ENCODE measurements at places on chromosomes 16 and 17.
A peak's percentile ranks its signal among the peaks of the same experiment; 100 is the strongest.

DNA sequence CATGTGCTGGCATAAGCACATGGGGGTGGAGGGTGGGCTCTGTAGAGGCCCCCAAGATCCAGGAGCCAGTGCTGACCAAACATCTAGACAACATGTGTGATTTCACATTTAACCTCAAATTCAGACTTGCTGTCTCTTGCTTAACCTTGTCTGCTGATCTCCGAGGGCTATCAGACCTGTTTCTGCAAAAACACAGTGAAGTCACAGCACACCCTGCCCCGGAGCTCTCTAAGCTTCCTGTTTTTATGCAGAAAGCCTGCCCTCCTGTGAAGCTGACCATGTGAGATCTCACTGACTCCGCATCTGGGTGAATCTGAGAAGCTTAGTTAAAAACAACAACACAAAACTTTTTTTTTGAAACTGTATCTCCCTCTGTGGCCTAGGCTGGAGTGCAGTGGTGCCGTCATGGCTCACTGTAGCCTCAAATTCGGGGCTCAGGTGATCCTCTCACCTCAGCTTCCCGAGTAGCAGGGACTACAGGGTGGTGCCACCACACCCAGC is 6.6 kb upstream of the DPEP2 start:
- peak; percentile 8 for DNase-seq

GRCh38 chr17:59858167-59858816 is 34.5 kb downstream of the TUBD1 start:
- DNase-seq, result no peak

- no peak for DNase-seq
Observed at GRCh38 chr17:32517982-32518381, 31.2 kb downstream of the CDK5R1 start.

- no peak for DNase-seq
Observed at GRCh38 chr17:29791336-29792080, 138.5 kb downstream of the SSH2 start.

DNA sequence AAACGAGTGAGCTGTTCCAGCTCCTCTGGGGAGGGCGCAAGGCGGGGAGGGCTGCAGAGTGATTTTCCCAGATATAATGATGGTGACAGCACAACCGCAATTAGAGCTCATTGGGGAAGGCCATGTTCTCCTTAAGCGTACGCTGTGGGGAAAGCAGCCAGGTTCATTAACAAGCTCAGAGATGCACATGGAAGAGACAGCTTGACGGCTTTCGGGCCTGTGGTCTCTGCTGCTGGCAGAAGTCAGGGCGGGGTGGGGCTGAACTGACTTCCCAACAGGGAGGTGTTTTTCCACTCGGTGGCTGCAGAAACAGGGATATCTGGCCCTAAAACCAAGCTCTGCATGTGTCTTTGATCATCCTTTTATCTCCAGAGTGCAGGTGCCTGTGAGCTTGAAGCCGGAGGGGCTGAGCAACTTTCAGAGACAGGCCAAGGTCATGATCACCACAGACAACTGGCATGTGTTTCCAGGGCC is 24.0 kb upstream of the CACNG1 start:
- no peak for DNase-seq

- DNase-seq, result no peak
Observed at GRCh38 chr16:19881783-19882182, 2.9 kb downstream of the GPRC5B start.

DNA sequence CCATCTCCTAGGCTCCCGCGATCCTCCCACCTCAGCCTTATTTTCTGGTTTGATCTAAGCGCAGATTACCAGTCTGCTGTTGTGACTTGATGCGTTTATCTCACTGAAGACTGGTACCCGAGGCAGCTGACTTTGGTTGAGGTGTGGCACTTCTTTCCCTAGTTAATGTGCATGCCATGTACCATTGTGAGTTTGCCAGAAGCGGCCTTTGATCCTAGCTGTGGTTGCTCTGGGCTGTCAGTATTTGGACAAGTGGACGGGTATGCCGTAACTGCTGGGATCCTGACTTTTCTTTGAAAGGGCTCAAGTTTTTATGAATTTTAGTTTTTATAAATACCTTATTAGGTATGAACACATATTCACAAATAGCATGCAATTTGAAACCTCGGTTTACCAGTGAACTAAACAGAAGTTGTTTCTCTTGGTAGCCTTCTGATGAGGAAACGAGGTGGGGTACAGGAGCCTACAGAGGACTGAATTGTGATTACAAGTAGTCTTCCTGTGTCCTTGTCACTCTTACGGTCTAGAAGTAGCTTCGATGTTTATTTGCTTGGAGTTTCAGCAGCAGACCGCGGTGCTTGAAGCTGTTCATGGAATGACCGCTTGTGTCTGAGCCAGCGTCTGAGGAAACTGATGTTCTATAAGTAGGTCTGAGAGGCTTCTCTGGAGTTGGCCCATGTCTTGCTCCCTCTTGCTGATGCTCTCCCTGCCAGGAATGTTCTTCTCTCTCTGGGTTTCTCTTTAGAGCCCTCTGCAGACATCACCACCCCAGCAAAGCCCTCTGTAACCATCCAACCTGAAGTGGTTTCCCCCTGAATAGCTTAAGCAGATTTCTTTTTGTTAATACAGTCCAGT is 40.0 kb downstream of the SEC14L1 start:
- DNase-seq, result no peak

DNA sequence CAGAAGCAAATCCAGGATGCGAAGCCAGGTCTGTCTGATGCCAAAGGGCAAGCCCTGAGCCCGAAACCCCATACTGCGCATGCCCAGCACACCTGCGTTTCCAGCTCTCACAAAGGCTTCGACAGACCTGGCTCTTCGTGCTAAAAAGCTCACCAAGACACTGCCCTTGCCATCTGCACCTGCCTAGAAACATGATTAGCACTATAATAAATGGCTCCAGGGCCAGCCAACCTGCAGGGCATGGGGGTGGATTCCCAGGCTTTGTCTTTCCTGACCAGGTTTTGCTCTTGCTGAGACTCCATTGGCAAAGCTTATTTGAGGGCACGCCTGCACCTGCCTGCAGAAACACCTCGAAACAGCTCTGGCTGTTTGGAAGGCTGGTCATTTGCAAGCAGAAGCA is 14.4 kb upstream of the PLD6 start:
- no peak for DNase-seq

- peak; percentile 74 for DNase-seq
Observed at GRCh38 chr17:15954222-15954621, 9.3 kb downstream of the ADORA2B start.

- no peak for DNase-seq
Observed at GRCh38 chr16:11978080-11978479, 1.5 kb downstream of the SNX29 start.

- DNase-seq, result no peak
Observed at GRCh38 chr17:7502171-7502847, 18.1 kb downstream of the POLR2A start.

DNA sequence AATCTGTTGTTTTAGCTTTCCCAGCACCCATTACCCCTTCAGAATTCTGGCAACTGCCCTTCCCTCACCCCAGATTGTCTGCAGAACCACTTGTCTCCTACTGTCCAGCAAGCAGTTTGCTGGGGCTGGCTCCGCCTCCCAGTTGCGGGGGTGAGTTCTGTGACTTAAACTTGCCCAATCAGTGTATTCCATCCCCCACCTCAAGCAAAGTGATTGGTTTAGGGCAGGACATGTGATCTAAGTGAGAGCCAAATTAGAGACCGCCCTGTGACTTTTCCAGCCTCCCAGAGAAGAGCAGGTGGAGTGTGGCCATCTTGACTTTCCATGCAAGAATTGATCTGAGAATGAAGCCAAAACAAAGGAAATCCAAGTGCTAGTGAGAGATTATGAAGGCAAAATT is 22.7 kb upstream of the SRCIN1 start:
- peak; percentile 10 for DNase-seq

GRCh38 chr16:53937161-53937880 is 233.4 kb downstream of the FTO start:
- DNase-seq, result no peak

DNA sequence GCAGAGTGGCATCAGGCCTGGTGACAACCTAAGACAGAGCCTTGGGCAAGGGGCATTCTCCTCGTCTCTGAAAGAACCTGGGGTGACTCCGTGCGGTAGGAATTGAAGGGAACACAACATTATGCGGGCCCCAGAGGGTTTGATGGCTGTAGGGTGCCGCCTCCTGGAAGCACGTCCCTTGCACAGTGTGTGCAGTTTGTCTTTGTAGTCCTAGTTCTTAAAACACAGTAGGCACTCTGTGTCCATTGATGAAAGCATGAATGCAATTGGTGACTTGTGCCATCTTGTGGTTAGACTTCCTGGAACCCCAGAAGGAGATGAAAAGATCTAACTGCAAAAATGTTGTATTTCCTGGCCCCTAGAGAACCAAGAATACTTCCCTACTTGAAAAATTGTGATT is 279.8 kb downstream of the UTP18 start:
- DNase-seq, result no peak

DNA sequence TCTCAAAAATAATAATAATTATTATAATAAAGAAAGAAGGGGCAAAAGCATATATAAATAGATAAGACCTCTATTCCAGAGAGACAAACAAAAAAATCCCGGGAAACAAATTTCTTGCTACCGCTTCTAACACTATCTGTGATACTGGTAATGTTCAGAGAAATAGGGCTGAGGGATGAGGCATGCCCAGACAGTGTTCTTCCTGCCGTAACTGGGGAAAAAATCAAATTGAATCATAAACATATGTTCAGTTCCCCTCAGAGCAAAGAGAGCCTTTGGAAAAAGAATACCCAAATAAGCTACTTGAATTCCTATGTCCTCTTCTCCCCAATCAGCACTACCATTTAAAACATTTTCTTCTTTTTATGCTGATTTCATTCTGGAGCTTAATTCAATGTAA is 688.0 kb downstream of the KCNJ2 start:
- DNase-seq, result no peak

GRCh38 chr16:82583422-82583821 is 43.3 kb upstream of the CDH13 start:
- peak; percentile 20 for DNase-seq

GRCh38 chr16:27991876-27992275 is 71.6 kb downstream of the GSG1L start:
- no peak for DNase-seq

GRCh38 chr16:56278196-56278855 is 87.0 kb downstream of the GNAO1 start:
- DNase-seq, result no peak

DNA sequence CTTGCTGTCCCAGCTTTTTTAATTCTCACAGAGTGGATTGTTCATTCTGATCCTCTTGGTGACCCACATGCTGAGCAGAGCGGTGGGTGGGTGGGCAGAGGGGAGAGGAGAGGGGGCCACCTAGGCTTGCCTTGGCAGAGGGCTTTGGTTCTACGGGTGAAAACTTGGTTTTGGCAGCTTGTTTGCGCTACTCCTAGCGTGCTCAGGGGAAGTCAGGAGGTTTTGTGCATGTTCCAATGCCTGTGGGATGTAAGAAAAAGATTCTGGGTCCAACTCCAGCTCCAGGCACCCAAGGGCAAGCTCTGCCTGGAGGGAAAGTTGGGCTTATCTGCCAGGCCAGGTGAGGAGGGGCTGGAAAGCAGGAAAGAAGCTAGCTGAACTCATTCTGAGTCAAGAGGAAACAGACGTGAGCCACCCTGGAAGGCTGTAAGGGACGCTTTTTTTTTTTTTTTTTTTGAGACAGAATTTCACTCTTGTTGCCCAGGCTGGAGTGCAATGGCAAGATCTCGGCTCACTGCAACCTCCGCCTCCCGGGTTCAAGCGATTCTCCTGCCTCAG is 169.1 kb downstream of the WSCD1 start:
- no peak for DNase-seq

- DNase-seq, result peak; percentile 31
Observed at GRCh38 chr17:1648173-1648962, 1.3 kb downstream of the RILP start.

- no peak for DNase-seq
Observed at GRCh38 chr16:77899416-77899815, 111.1 kb downstream of the VAT1L start.

DNA sequence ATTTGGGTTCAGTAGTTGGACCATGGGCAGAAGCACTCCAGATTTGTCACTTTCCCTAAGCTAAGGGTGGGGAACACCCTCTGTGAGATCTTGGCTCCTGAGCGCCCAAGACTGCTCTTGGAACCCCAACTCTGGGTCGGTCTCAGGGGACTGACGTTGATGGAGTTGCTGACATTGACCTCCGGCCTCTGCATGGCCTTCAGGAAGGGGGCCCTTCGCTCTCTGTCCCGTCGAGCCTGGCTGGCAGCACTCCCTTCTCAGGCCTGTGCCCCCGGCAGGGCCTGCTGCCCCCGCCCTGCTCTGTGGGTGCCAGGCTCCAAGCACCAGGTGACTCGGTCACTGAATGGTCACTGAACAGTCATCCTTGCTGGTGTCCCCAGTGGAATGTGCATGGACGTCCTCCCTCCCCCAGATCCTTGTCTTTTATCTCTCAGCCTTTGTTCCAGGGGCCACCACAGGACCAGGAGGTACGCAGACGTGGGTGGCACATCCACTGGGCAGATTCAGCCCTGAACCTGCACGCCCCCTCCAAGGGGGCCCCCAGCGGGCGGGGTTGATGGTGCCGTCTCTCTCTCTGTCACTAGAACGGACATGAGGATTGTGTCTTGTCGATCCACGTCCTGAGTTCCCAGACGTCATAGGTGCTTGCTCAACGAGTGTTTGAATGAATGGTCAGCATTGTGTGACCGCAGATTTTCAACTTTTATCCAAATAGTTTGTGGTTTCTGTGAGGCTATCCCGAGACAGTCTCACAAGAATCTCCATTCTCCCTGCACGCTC is 314.5 kb downstream of the SEC14L1 start:
- no peak for DNase-seq

DNA sequence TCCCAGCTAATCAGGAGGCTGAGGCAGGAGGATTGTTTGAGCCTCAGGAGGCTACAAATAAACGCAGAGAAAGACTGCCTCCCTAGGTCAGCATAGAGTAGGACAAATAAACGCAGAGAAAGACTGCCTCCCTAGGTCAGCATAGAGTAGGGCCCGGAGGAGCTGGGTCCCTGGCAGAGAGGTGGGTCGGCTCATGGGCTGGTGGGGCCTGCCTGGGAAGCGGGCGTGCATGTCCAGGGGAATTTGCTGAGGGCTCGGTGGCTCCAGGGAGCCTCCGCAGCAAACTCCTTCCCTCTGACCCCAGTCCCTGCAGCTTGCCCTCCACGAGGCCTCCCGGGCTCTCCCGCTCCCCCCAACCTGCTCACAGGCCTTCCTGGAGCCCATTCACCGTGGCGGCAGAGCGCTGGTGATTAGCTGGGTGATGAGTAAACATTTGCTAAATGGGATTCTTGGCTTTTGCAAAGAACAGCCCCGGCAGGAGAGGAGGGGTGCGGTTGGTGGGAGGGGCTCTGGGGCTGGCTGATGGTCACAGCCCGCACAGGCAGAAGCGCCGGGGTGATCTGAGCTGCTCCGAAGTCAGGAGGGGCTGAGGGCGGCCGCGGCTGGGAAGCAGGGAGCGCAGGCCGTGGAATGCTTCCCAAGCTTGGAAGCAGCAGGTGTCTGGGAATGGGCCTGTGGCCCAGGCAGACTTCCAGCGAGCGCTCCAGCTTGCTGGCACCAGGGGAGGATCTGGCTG is 93.1 kb downstream of the RTN4RL1 start:
- peak; percentile 61 for DNase-seq

- DNase-seq, result no peak
Observed at GRCh38 chr16:27816561-27816960, 247.0 kb downstream of the GSG1L start.

DNA sequence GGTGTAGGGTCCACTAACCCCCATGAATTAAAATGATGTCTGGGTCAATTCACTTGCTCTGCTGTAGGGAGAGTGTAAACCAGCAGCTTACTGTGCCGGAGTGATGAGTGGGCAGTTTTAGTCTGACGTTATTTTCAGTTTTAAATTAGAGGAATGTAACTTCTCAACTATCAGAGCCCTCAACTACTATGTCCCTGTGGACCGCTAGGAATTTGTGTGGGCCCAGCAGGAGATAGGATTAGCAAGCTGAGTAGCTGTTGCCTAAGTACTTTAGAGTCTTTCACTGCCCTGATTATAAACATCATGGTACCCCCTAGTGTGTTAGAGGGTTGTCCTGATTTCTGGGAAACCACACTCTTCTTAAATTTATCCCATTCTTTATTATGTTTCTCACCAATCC is 11.4 kb downstream of the MARVELD3 start:
- DNase-seq, result peak; percentile 44
